ENCODE measurements at places on chromosomes 6 and 20.

GRCh38 chr6:4491501-4492260, 284.5 kb upstream of the CDYL start:
- DNase-seq: no peak

DNA sequence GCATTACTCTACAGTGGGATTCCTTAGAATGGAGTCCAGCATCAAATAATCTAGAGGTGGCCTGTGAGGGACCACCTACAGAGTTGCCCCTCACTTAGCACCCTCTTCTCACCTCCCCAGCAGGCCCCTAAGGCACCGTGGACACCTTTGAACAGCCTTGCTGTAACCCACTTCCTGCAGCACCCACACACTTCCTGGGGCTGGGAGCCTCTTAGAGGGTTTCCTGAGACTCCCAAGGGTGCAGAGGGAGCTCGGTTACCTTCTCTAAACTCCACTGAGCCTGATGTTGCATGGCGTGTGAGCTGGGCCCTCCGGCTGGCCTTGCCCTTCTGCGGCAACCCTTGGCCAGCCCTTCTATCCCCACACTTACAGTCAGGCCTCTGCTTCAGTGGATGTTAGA, 7.3 kb upstream of the SIRPG start:
- DNase-seq: no peak

DNA sequence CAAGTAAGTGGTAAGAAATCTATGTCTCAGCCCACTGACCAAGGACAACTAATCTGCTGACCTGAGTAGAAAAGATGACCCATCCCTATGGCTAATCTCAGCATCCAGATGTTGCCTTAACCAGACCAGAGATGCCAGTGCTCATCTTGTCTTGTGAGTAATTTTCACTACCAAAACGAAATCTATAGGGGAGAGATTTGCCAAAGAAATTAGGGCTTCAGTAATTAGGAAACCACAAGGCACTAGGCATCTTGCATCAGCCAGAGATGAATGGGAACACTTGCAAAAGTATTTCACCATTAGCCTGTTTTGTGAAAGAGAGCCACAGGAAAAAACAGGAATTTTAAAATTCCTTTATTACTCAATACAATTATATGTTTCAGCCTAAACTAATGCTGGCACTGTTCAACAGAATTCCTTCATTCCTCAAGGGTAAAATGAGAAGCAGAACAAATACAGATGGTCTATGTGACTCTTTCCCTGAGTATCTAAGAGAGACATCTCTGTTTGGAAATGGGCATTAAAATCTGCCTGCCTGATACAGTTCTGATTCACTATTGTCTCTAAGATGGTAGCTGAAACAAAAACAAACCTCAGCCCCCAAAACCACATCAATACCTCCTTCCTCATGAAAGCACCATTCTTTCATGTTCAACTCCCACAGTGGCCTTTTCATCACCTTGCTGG, 87.8 kb downstream of the GMDS start:
- DNase-seq: no peak

GRCh38 chr6:7300926-7301325, 12.1 kb downstream of the SSR1 start:
- no peak for DNase-seq

- DNase-seq: no peak
Measured at GRCh38 chr20:36571564-36572504, 1.6 kb upstream of the TGIF2 start.

DNA sequence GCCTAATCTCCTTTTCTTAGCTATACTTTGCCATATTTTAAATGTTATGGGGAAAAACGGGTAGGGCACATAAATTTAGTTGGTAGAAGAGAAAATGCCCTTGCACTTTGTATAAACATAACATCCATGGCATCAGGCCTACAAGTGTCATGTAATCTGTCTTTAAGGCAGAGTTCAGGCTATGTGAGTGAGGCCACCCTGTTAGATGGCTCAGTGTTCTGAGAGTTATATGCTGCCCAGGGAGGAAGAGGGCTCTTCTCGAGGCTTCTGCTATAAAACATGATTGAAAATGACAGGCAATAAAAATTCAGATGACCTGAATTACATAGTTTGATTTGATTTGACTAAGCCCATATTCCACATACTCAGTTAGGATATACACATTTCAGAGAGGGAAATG, 553.6 kb upstream of the MAP3K7 start:
- no peak for DNase-seq

GRCh38 chr6:90266905-90267621, 29.6 kb downstream of the BACH2 start:
- DNase-seq: no peak

DNA sequence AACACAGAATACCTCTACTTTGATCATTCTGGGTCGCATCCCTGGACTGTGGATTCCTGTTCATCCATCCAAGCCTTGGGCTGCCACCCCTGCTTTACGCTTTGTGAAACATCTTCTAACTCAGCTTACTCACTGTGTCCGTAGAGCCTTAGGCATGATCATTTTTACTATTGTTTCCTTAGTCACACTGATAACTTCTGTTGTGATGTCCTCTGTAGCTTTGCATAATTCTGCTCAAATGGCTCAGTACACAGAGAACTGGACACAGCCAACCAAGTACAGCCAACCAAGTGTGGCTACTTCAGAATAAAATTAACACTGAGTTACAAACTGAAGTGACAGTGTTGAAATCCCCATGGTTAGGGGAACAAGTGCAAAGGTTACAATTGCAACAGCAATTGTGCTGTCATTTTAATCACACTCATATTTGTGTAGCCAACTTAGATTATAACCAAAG, 8.6 kb upstream of the FKBP1A start:
- DNase-seq: no peak

DNA sequence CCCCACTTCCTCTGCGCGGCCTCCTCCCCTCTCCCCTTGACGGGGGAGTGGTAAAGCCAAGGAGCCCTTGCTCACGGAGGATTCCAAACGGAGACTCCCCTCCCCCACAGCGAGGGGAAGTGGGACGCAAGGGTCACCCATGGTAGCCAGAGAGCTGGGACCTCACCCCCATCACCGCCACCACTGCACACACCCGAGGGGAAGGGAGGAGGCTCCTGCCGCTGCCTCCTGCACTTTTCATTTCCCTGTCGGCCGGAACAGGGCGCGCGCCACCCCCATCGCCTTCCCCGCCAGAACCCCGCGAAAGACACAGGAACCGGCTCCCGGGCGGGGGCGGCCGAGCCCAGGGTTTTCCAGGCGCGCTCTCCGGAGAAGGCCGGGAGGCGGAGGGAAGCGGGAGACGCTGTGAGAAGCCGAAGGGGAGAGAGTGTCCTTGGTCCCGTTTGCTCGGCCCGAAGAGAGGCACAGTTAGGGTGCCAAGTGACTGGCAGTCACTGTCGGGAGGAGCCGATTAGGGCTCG, 789 bp downstream of the CCND3 start:
- peak; percentile 63 for DNase-seq

GRCh38 chr6:22638320-22638719, 69.0 kb downstream of the HDGFL1 start:
- no peak for DNase-seq

GRCh38 chr6:76506808-76507207, 434.3 kb upstream of the IMPG1 start:
- no peak for DNase-seq

- DNase-seq: no peak
Measured at GRCh38 chr6:153624528-153624927, 414.5 kb upstream of the OPRM1 start.

DNA sequence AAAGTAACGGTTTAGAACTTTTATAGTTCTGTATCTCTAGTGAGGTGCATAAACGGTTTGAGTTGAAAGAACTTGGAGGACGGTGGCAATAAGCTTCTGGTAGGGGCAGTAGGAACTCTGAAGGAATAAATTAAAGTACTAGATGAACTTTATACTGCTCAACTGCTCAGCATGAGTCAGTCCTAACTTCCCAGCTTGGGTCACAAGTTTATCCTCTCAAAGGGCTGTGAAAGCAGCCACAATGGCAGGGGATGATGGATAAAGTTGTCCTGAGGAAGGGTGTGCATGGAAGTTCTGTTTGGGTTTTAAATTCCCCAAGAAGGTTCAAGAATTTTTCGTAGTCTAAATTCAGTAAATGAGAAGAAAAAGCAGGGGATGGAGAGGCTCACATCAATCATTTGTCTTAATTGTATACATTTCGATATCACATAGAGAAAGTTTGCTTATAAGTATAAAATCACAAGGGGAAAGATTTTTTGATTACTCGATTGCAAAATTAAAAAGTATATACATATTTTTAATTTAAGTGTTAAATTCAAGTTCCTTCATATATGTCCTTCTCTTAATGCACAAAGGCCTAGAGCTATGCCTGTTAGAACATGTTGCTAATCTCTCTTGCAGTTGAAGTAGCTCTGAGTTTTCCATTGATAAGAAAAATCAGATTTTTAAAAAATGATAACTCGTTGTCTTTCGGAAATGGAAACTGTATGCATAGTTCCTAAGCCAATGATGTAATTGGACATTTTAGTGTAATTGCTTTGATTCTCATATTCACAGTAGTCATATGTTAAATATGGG, 55.3 kb upstream of the JAG1 start:
- DNase-seq: no peak

GRCh38 chr6:97705568-97705967, 422.6 kb upstream of the MMS22L start:
- DNase-seq: peak; percentile 36

DNA sequence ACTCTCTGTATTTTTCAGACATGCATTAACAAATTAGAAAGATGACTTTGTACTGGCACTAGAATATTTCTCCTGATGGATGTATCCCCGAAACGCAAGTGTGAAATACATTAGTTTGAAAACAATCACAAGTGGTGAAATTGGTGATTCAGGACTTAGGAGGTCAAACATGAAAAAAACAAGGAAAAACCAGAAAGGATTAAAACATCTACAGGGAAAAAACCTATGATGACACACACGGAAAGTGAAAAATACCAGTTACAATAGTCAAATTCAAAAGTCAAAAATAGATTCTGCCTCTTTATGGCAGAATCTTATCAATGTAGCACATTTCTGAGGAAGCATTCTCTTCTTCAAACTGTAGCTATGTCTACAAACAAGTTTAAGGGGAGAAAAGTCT, 129.0 kb upstream of the SGK1 start:
- no peak for DNase-seq

DNA sequence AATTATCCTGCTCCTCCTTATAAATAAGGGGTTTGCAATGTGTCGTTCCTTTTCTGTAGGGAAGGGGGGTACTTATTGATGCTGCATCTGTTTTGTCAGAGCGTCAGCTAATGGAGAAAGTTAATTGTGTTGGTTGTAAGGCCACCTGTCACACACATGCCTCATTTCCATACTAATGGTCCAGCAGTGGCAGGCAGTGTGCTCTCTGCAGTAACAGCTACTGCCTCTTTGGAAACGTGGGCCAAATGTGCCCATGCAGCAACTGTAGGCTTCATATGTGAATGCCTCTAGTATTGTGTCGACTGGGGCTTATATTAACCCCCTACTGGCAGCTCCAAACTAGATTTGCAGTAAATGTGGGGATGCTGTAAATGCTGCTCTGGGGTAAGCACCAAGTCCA, 56.3 kb upstream of the OLIG3 start:
- DNase-seq: no peak

- DNase-seq: no peak
Measured at GRCh38 chr6:112874881-112875280, 527.8 kb downstream of the RFPL4B start.

GRCh38 chr6:41942067-41942851, 651 bp upstream of the CCND3 start:
- DNase-seq: no peak

- DNase-seq: no peak
Measured at GRCh38 chr6:36230371-36230770, 33.8 kb downstream of the BRPF3 start.

DNA sequence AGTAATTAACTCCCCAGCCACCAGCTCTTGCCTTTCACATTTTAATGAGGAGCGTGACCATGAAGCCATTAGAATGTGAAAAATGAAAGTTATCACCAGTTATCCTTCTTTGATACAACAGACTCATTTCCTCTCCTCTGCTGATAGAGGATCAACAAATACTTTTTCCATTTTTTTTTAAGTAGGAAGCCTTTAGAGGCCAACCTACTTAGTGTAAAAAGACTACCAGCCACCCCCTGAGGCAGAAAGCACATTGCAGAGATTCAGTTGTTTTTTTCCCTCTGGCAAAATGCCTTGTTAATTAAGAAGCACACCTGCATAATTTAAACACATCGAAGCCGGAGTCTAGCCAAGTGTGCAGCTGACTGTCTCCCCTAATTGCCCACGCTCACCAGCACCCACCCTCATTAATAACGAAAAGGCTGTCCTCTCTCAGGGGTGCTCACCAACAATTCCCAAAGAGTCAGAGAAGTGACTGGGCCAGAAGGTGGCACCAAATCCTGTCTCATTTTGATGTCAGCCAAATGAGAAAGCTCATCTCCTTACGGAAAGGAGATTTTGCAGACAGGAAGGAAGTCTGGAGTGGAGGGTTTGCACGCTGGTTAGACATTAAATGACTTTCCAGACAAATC, 60.9 kb upstream of the MC3R start:
- DNase-seq: no peak

DNA sequence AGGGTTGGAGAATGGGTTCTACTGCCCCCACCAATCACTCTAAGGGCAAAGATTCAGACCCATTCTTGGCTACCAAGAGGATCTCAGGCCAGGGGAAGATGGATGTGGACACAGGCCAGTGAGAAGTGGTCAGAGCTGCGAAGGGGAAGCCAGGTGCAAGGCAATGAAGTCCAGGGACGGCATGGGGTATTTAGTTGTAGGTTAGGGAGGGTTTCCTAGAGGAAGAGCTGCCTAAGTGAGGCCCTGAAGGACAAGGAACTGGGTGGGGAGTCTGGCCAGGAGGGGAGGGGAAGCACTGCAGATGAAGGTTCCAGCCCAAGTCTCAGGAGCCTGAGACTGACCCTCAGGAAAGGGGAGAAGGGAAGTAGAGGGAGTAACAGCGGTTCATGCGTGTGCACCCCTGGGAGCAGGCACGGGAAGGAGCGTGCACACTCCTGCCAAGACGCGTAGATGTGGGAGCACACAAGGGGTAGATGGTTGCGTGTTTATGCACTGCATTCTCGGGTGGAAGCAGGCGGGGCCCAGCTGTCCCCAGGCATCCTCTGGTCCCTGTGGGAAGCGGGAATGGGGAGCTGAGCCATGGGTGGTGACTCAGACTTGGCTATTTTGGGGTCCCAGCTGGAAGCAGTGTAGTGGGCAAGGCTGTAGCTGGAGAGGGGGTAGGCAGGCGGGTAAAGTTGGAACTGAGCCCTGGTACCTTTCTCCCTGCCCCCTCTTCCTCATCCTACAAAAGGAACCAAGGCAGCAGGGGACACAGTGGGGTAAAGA, 3.3 kb downstream of the ACTL10 start:
- DNase-seq: no peak

DNA sequence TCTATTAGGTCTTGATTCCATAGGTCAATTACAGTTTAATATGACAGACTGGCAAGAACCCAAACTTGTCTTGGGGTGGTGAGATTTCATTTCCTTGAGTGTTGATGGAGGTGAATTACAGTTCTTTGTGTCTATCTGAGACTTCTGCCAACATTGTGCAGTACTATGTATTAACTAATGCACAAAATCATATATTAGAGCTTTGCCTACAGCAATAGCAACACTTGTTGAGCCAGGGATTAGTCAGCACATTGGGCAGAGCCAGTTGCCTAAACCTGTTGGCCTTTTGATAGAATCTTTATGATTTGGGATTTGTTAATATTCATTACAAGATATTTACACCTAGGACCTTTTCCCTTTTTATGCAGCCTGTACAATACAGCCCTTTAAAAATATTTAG, 135.3 kb upstream of the CENPW start:
- no peak for DNase-seq

GRCh38 chr6:52522151-52522626, 54.7 kb downstream of the TRAM2 start:
- DNase-seq: no peak
